ENCODE measurements at places on chromosomes 3 and 15.

GRCh38 chr3:141020143-141020830 is 30.9 kb upstream of the SPSB4 start:
- DNase-seq, result no peak

DNA sequence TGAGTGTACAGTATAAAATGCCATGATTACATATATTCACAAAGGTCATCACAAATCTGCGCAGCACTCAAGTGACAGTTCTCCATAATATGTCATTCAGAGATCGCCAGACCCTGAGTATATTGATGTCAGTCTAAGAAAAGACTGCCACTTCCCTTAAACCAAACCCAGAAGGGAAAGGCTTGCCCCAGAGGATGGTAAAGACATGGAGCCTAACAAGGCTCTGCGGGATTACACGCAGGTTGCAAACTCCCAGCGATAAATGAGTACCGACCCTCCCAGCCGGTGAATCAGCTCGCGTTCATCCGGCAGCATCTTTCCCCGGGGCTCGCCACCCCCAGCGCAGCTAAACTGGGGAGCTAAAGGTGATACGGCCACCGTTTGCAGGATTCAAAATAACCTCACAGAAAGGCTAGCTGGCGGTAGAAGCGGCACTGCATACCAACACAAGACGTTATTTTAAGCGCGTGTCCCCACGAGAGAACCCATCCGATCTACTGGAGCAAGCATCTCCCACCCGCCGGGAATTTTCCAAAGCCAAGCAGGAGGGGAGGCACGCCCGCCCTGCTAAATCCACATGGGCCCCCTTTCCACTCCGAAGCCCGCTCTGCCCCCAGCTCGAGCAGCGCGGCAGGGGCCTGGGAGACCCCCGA is 643 bp downstream of the MYO5A start:
- no peak for DNase-seq

- DNase-seq, result no peak
Observed at GRCh38 chr15:59618406-59618805, 6.8 kb downstream of the GCNT3 start.

- no peak for DNase-seq
Observed at GRCh38 chr15:39157882-39158281, 423.0 kb upstream of the THBS1 start.

- no peak for DNase-seq
Observed at GRCh38 chr3:10180738-10181295, 16.1 kb downstream of the IRAK2 start.

DNA sequence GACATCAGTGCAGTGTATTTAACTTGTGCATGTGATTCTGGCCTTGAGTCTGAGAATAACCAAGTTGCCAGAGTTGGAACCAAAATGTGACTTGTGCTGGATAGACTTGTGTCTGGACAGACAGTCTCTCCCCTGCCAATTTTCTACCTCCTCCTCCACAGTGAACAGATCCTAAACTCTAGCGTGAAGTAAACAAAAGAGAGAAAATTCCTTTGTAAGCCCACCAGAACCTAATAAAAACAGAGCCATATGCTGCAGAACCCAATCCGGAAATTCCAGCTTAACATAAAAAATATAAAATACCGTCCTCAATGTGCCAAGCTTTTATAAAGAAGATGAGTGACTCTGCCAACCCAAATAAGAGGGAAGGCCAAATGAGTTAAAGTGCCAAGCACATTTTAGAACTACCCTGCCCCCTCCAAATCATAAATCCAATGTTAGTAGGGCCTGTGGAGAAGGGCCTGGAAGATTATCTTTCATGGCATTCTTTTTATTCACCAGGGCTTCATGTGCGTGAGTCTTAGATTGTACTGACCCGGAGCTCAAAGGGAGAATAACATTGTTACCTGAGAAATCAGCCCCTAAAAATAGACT is 344.6 kb upstream of the PROK2 start:
- no peak for DNase-seq

GRCh38 chr3:1172644-1173043 is 79.8 kb downstream of the CNTN6 start:
- DNase-seq, result no peak

- DNase-seq, result no peak
Observed at GRCh38 chr3:14138109-14138877, 13.4 kb downstream of the TMEM43 start.

DNA sequence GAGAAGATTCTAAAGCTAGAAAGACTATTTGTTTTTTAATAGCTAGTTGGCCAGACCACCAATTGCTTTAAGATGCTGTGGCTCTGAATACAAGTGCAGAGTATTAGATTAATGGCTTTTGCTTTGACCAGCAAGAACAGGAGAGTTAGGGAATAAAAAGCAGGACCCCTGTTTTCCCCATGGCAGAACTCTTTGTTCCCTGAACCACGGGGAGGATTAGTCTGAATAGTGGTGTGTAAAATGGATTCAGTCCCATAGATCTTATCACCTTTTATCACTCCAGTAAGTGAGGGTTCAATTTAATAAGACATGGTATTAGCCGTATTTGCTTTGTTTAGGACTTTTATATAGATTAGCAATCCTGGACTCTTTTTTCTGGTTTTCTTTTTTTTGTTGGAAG is 562.6 kb upstream of the DPPA4 start:
- no peak for DNase-seq

- DNase-seq, result no peak
Observed at GRCh38 chr3:134312873-134313846, 61.1 kb downstream of the AMOTL2 start.

DNA sequence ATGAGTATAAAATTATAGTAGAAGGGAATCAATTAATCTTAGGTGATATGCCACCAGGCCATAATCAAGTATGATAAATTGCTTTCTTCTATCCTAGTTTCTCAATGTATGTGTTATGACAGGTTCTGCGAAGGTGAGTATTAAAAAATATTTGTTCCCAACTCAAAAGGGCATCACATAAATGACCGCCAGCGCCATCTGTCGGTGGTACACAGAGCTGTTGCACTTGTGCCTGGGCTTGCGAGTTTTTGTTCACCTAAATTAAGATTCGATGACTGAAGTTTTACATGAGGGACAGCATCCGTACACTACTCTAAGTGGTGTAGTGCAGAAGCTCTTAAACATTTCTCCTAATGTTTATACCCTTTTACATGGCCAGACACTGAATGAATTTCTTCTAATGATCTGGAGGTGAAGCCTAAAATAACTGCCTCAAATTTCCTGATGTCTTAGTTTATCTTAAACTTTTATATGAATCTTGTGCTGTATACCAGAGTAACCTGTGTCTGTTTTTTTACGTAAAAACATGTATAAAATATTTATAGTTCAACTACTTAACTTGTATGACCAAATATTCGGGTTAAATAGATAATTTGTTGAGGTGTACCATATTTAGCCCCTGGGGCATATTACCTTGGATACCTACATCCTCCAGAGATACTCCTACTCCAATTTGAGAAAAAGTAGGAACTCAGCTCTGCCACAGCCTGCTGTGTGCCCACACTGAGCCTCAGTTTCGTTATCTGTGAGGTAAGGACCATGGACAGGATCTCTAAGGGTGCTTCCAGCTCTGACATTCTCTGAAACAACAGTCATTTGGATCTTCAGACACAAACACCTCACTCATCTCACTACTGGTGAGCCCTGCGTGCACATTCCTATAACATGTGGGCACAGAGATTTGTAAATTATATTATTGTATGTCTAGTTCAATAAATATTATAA is 365.6 kb downstream of the MAGI1 start:
- DNase-seq, result no peak

GRCh38 chr3:58835086-58835485 is 168.5 kb upstream of the FAM3D start:
- no peak for DNase-seq

DNA sequence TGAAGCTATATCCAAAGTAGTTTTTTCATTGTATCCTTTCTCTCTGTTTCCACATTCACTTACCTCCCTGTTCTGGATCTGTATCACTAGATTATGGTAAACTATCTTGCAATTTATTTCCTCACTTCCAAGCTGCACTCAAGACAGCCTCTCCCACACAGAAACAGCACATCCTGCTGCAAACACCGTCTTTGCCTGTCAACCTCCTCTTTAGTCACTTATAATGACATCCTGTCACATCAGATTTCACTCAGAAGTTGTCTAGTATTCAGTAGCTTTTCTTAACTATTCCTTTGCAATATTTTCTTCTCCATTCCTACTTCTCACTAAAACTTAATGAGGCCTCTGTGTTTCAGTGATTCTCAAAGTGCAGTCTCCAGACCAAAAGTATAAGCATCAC is 490.8 kb downstream of the IGSF11 start:
- DNase-seq, result no peak

DNA sequence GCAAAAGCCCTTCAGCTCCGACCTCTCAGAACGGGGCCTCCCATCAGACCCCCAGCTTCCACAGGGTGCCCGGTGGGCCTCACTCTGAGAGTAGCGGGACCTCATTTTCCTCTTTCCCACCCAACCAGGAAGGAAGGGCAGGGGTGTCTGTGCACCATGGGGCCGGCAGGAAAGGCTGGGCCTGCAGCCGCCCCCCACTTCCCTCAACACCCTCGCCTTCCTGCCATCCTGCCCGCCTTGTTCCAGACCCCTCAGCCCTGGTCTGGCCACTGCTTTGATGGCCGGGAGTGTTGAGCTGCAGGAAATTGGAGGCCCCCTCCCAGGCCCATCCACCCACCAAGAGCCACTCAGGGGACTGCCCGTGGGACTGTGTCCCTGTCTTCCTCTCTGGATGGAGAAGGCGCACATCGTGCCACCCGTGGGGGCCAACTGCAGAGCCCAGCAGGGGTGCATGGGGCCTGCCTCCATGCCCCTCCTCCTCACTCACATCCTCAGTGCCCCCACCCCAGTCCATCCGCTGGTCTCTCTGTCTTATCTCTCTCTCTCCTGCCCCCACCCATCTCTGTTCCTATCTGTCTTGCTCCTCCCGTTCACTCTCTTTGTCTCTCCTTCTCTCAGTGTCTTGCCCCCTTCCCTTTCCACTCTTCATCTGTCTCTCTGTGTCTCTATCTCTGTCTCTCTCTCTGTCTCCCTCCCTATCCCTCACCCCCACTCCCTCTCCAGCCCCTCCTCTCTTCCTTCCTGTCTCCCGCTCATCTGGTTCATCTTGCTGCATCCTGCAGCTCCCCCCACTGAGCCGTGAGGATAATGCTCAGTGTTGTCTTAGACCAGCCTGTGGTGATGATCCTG is 1.8 kb upstream of the PLXND1 start:
- no peak for DNase-seq

DNA sequence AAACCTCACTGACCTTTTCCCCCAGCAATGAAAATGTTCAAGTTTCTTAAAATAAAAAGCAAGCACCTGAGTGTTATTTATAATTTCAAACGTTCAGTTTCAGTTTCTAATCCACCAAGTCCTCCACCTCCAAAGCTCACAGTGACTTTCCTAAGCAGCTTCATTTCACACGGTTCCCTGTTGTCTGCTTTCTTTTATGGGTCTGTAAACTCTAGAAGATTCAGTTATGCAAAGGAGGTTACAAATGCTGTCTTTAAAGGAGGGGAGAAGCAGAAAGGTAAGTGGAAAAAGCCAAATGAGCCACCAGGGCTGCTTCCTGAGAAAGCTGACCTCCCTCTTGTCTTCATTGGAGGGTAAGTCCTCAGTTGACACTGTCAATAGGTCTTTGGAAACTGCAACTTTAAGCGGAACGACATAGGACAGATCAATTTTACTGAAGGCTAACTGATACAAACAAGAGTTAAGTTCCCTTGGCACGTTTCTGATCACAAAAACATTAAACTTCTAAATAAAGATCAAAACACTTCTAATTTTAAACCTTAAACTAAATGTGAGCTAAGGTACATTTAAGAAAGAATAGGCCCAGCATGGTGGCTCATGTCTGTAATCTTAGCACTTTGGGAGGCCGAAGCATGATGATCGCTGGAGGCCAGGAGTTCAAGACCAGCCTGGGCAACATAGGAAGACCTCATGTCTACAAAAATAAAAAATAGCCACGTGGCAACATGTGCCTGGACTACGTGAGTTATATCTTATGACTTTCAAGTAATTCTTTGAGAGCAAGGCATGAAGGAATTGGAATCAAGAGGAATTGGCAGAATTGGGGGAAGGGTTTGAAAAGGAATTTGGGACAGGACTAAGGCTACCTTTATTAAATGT is 151.9 kb upstream of the UBE2E1 start:
- no peak for DNase-seq

DNA sequence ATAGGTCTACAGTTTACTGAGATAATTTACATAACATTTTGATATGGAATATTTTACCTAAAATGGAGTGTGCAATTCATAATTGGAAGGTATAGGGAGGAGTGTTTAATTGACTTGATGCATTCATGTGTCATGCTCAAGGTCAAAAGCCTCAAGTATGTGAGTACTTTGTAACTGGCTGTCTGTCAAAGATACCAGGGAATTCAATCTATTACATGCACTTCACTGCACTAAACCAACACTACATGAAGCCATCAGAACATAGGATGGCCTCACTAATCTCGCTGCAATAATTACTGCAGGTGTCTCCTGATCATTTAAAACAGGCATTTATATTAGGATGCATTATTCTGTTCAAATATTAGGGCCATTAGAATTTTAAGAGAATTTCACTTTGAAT is 367.2 kb downstream of the CNTN4 start:
- no peak for DNase-seq

- DNase-seq, result no peak
Observed at GRCh38 chr3:4517093-4517492, 23.9 kb downstream of the ITPR1 start.

DNA sequence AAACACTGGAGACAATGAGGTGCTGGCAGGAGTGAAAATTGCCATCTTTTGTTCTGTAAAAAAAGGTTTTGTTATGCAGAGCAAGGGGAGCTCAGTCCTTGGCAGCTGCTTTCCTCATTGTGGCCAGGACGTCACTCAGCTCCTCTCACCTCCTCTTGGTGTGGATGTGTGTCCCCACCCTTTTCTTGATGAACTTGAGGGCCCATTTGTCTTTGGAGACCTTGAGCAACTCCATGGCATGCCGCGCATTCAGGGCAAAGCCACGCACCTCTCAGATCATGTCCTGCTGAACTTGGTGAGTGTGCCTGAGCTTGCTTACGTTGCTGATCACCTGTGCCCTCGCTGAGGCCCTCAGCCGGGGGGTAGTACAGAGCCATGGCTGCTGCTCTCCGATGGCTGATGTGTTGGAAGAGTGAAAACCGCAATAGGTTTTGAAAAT is 24.5 kb upstream of the BDH1 start:
- no peak for DNase-seq

DNA sequence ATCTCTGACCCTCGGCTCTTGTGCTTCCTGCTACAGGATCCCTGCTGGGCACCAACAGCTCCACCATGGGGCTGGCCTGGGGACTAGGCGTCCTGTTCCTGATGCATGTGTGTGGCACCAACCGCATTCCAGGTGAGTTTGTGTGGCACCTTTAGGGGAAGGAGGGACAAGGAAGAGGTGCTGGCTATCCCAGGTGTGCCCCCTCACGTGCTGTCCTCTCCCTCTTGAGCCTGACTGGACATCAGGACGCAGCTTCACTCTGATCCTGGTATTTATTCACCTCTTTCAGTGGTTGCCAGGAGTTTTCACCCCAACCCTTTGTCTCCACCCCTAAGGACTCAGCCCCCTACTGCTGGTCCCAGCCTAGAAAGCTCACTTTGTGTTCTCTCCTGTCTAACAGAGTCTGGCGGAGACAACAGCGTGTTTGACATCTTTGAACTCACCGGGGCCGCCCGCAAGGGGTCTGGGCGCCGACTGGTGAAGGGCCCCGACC is 960 bp downstream of the THBS1 start:
- peak; percentile 75 for DNase-seq
